ENCODE measurements at places on chromosomes 2 and 18.

DNA sequence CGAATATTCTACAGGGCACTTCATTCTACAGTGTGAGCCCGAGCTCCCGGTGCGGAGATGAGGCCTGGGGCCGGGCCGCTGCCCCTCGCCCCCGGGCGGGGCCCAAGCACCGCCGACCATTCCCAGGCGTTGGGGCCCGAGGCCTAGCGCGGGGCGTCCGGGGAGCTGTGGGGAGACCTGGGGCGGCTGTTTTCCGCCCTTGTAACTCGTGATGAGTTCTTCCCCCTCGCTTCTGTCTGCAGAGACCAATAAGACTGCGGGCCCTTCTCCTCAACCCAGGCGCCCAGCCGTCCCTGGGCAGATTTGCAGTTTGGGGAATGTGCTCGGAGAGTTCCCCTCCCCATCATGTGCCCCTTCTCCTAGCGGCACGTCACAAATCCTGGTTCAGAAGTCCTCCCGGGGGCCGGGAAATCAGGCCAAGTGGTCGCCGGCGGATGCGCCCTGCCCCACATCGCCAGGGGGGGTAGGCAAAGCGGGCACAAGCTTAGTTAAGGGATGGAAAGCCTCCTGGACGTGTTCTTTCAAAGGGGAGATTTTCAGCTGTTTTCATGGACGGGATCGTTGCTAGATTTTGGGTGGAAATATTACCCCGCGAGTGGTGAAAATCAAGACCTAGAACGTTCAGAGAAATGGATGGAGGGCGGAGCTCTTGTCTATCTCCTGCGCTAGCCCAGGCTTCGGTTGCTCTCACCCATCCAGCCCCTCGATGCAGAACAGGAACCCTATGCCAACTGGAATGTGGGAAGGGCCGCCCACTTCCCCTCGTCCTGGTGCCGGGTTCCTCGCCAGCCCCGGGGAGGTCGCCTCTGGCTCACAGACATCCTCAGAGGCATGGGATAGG is 18.8 kb upstream of the HAAO start:
- H3K4me3 ChIP-seq: peak overlapping the region; percentile 68
- peaks cover 19% of the 10 kb centered on the region for H3K4me1 ChIP-seq
- H3K36me3 ChIP-seq: no peaks in the 10 kb centered on the region
- H3K27ac ChIP-seq: peak overlapping the region; percentile 91

DNA sequence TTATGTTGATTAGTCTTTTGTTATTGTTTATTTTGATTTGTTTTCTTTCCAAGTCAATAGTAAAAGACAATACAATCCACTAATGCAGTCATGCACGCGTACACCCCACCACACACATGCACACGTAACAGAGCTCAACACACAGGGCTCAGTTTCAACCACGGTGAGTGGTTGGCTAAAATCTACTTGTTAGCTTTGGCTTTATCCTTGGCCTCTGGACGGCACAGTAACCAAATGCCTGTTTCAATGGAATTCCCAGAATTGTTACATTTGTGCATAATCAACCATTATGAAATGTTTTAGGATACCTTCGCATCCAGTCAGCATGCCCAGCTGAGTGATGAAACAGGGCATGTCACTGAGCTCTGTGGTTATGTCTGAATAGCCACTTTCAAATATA is 53.2 kb downstream of the NYAP2 start:
- H3K4me1 ChIP-seq: no peaks in the 10 kb centered on the region
- H3K4me3 ChIP-seq: no peak overlapping the region

DNA sequence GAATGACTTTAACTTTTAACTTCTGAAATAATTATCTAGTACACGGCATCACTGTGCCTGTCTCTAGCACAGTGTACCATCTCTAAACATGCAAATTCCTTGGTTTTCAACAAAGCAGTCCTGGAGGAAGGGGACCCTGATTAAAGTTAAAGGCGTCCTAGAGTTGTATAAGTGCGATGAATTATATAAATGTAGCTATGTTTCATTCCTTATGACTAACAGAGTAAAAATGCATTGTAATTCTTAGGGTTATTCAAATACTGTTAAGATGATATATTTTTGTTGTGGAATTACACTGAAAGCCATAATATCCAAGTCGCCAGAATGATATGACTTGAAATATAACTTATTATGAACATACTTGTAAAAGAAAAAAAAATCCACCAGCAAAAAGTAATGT is 544.9 kb upstream of the LINC00305 start:
- H3K4me3 ChIP-seq: no peak overlapping the region
- no peak overlapping the region for H3K27ac ChIP-seq
- H3K4me1 ChIP-seq: no peaks in the 10 kb centered on the region

GRCh38 chr2:222301053-222301795 is 2.4 kb upstream of the PAX3 start:
- peaks cover 100% of the 10 kb centered on the region for H3K27me3 ChIP-seq
- no peaks in the 10 kb centered on the region for H3K36me3 ChIP-seq
- H3K4me3 ChIP-seq: no peak overlapping the region
- H3K4me1 ChIP-seq: peaks cover 44% of the 10 kb centered on the region
- no peak for DNase-seq
- H3K27ac ChIP-seq: no peak overlapping the region

DNA sequence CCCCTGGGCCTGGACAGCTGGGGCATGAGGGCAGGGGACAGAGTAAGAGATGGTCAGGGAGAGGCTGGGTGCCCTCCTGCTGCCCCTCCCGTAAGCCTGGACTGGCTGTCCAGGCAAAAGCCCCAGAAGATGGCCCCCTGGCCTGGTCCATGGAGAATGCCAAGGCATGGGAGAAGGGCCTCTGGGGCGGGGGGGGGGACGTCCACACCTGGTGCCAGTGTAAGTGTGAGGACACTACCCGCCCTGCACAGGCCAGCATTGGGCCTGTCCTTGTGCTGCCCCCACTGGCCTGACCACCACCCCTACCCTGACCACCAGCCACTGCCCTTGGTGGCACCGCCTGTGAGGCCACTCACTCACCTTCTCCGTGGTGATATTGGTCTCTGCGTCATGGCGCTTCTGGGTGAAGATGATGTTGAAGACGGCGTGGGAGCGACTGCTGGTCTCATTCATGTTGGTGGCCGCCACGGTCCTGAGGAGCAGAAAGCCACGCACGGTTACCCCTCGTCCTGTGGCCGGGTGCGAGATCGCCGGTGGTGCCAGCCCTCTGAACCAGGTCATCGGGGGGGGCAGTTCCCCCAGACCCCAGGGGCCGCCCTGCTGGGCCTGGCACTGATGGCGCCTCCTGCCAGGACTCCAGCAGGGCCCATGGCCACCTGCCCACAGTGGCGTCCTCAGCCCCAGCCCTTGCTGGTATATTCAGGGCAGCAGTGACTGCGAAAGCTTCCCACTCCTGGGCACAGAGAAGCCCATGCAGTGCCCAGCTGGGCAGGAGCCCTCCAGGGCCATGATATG is 35.2 kb downstream of the KIF1A start:
- no peaks in the 10 kb centered on the region for H3K36me3 ChIP-seq
- H3K27me3 ChIP-seq: no peaks in the 10 kb centered on the region
- H3K27ac ChIP-seq: no peak overlapping the region
- H3K4me1 ChIP-seq: no peaks in the 10 kb centered on the region

DNA sequence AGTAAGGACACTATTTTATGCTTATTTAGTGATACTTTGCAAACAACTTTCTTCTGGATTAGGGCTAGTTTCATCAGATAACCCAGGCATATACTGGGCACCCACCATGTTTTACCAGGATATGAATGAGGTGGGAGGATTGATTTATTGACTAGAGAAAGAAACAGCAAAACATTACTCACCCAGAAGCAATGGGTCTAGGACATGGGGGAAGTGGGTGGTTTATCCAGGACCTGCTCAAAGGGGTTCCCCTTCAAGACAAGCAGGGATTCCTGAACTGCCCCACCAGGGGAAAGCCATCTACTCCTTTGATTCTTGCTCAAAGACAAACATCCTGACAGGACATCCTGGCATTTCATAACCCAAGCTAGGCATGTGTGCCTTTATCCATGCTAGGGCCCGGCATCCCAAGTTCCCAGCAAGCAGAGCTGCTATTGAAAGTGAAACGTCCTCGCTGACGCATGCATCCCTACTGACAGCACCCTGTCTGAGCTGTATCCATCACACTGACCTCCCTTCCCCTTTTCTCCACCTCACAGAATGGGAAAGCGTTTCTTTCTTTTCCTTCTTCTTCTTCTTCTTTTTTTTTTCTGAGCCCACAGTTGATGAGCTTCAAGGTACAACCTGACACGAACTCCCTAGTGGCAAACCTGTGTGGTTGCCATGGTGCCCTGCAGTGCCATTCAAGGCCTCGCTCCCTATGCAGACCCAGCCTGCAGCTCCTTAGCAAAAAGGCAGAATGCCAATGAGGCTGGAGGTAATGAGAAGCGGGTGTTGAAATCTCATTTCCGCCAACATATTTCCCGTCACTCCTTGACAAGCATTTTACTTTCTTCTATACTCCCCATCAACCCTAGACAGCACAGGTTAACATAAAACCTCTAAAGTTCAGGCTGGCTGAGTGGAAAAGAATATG is 70.5 kb downstream of the CLHC1 start:
- H3K4me3 ChIP-seq: no peak overlapping the region
- no peak for DNase-seq
- H3K27ac ChIP-seq: no peak overlapping the region
- H3K36me3 ChIP-seq: no peaks in the 10 kb centered on the region
- peaks cover 10% of the 10 kb centered on the region for H3K4me1 ChIP-seq

GRCh38 chr18:29160170-29160569 is 983.2 kb upstream of the CDH2 start:
- no peak overlapping the region for H3K4me3 ChIP-seq
- H3K36me3 ChIP-seq: no peaks in the 10 kb centered on the region
- DNase-seq: no peak

DNA sequence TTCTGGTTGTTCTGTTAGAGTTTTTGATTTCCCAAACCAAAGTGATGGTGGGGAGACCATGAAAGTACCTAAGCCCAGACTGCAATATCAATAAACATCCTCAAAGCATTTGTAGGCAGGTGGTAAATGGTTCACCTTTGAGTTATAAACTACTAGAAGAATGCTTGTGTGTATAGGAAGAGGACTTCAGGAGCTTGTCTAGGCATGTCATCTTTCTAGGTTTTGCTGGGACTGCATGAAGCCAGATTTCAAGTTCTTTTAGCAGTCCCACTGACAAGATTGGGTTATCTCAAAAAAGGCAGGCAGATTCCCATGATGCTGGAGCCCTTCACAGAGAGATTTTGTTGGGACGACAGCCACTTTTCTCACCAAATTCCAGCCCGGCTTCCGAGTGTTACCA is 135.3 kb downstream of the KCNE4 start:
- DNase-seq: no peak
- H3K27ac ChIP-seq: no peak overlapping the region
- H3K4me3 ChIP-seq: no peak overlapping the region
- H3K4me1 ChIP-seq: no peaks in the 10 kb centered on the region

DNA sequence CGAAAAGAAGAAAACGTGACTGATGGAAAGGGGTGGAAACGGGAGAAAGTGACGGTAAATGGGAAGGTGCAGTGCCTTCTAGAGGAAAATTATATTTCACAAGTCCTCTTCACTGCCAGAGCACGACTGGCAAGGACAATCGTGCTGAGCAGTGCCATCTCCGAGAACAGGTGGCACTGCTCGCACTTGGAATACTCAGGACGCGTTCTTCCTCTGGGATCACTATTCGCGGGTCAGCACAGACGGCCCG is 364 bp downstream of the STAT1 start:
- H3K27ac ChIP-seq: peak overlapping the region; percentile 93
- H3K4me1 ChIP-seq: peaks cover 33% of the 10 kb centered on the region
- H3K27me3 ChIP-seq: no peaks in the 10 kb centered on the region
- DNase-seq: no peak
- peak overlapping the region; percentile 84 for H3K4me3 ChIP-seq

DNA sequence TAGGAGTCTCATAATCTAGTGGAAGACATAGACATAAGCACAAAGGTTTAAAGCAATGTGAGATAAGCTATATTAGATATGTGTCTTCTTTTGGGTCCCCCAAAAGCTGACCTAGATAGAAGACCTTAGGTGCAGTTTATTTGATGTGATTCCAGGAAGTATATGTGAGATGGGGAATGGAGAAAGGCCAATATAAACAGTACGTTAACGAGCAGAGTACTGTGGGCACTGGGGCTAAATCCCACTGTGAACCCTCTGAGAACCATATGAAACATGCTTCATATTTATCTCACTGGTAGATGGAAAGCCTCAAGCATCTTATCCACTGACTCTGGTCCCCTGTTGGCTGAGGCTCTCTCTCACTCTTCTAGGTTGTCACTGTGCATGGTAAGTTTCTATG is 62.6 kb upstream of the ZC3H15 start:
- H3K4me1 ChIP-seq: peaks cover 7% of the 10 kb centered on the region
- H3K27me3 ChIP-seq: no peaks in the 10 kb centered on the region
- no peak for DNase-seq

DNA sequence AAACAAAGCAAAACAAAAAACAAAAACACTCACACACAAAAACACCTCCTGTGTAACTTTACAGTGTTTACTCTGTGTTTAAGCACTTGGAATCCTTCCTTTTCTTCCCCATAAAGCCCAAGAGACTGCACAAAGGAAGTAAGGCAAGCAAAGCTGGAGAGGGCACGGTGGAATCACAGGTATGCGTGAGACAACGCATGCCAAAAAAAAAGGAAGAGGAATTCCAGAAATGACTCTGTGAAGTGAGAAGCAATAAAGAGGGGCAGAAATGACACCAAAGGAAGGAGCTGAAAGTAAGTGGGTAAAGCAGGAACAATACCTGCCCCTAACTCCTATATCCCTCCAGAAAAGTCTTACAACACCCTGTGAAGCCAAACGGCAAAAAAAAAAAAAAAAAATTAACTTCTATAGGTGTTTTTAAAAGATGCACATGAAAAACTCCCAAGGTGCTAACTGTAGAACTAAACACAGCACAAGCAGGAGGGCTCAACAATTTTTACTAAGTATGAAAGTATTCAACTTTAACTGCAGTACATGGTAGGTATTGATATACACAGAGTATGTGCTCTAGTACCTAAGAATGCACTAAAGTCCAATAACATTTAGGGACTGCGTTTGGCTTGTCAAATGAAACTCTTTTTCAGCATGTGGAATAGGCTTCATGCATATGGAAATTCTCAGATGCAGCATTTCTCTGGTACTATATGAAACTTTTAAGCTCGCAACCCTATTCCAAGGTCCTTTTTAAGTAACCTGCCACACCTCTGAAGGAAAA is 9.1 kb downstream of the RND3 start:
- no peaks in the 10 kb centered on the region for H3K4me1 ChIP-seq
- H3K27ac ChIP-seq: no peak overlapping the region
- no peak for DNase-seq
- H3K4me3 ChIP-seq: no peak overlapping the region
- H3K27me3 ChIP-seq: peaks cover 9% of the 10 kb centered on the region
- no peaks in the 10 kb centered on the region for H3K36me3 ChIP-seq
